ENCODE measurements at places on chromosomes 2 and 18.

DNA sequence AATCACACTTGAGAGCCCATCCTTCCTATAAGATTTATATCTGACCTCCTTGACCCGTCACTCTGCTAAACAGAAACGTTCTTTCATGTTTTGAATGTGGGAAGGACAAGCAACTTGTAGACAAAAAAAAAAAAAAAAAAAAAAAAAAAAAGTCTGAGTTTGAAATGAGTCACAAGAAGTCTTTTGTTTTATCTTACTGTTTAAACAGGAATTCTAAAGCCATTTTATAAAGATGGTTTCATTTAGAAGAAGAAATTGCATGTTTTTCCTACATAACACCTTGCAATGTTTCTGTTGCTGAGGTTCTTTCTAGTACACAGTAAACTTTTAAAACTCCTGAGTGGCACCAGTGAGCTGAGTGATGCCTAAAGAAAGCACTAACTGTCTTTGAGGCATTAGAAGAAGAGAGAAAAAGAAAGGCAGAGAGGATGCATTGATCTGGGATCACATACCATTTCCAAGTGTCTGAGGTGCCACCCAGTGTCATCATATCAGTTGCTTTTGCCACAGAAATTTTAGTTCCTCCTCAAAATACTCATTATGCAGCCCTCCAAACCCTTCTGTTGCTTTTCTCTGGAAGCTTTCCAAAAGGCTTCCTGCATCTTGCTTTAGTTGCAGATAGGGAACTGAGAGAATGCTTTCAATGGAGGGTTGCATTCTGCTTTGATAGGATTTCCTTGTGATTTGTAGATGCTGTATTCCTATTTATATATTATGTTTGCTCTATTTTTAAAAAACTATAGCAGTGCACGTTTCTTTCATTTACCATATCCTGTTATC lies 69.1 kb downstream of the ACVR2A start:
- H3K27ac ChIP-seq, result no peak overlapping the region
- no peak for DNase-seq
- no peaks in the 10 kb centered on the region for H3K36me3 ChIP-seq
- no peak overlapping the region for H3K4me3 ChIP-seq
- no peaks in the 10 kb centered on the region for H3K4me1 ChIP-seq
- H3K27me3 ChIP-seq, result no peaks in the 10 kb centered on the region

- no peak overlapping the region for H3K4me3 ChIP-seq
- H3K27me3 ChIP-seq, result no peaks in the 10 kb centered on the region
- no peaks in the 10 kb centered on the region for H3K36me3 ChIP-seq
- DNase-seq, result no peak
- H3K4me1 ChIP-seq, result no peaks in the 10 kb centered on the region
- no peak overlapping the region for H3K27ac ChIP-seq
These were observed 261.8 kb downstream of the FHOD3 start for GRCh38 chr18:36559149-36559857.

GRCh38 chr18:26438980-26439379 lies 109.4 kb downstream of the KCTD1 start:
- no peak overlapping the region for H3K27ac ChIP-seq
- no peaks in the 10 kb centered on the region for H3K27me3 ChIP-seq
- no peaks in the 10 kb centered on the region for H3K36me3 ChIP-seq
- DNase-seq, result no peak
- no peak overlapping the region for H3K4me3 ChIP-seq
- no peaks in the 10 kb centered on the region for H3K4me1 ChIP-seq

DNA sequence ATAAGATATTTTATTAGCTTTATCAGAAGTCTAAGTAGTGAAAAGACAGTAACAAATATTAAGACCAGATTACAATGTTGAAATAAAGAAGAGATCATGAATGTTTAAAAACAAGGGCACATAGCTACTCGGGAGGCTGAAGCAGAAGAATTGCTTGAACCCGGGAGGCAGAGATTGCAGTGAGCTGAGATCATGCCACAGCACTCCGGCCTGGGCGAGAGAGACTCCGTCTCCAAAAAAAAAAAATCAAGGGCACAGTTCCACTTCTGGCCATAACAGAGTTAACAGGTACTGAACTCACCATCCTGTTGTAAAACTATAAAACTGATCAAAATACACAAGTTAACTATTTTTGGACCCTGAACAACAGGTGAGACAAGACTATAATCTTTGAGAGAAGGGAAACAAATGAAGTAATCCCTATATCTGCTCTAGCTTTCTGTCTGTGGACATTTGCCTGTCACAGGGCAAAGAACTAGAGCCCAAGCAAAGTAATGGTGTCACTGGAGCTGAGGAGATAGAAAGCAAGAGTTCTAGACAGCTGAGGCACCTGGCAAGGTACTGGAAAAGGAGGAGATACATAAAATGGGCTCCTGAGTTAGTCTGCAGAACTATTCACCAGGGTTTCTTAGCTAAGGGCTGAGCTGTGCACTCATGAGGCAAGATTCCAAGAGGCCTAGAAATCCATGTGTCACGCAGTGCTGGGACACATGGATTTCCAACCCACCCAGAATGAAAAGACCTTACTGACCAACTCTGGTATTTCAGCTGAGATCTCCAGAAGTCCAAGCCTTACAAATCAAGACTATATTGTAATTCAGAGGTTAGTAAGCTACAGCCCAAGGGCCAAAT lies 15.2 kb downstream of the MMADHC start:
- no peaks in the 10 kb centered on the region for H3K4me1 ChIP-seq
- H3K27me3 ChIP-seq, result no peaks in the 10 kb centered on the region
- H3K4me3 ChIP-seq, result no peak overlapping the region
- no peak overlapping the region for H3K27ac ChIP-seq

DNA sequence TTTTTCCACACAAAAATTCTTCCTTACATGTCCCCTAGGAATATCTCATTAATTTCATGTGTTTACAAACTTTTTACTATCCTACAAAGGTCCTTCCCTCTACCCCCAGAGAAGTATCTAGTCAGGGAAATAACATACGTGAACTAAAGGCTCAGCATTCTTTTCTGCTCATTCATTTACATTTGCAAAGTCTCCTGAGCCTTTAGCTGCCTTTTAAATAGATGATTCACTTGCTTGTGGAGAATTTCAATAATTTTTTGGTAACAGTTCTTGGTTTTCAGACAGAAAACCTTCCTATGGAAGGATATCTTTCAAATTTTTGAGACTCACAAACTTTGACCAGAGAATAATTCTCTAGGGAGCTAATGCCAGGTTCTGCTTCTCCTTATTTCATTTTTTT lies 81.5 kb upstream of the RMDN2 start:
- H3K4me3 ChIP-seq, result no peak overlapping the region
- peaks cover 5% of the 10 kb centered on the region for H3K4me1 ChIP-seq
- no peak for DNase-seq
- H3K27me3 ChIP-seq, result no peaks in the 10 kb centered on the region

- no peak for DNase-seq
- H3K4me3 ChIP-seq, result no peak overlapping the region
- H3K36me3 ChIP-seq, result no peaks in the 10 kb centered on the region
- H3K27me3 ChIP-seq, result no peaks in the 10 kb centered on the region
These were observed 3.6 kb downstream of the ADRA2B start for GRCh38 chr2:96112501-96113366.
